Urothelium cell line (cell line): ENCODE measurements at places on chromosomes 6 and 20.

GRCh38 chr20:42628683-42629082 is 561.0 kb downstream of the PTPRT start:
- no peak for DNase-seq

DNA sequence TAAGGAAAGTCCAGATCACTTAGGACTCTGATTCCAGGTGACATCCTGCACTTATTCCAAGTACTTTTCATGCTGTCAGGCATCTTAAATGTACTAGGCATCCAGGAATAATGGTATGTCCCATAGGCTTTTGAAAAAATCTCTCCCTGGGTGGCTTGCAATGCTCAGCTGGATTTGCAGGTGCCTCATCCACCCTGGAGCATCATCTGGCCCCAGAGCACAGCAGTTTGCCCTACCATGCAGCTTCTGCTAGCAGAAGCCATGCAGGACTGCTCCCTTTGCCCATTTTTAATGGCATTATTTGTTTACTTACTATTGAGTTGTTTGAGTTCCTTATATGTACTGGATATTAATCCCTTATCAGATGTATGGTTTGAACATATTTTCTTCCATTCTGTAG is 45.2 kb downstream of the DZANK1 start:
- no peak for DNase-seq

DNA sequence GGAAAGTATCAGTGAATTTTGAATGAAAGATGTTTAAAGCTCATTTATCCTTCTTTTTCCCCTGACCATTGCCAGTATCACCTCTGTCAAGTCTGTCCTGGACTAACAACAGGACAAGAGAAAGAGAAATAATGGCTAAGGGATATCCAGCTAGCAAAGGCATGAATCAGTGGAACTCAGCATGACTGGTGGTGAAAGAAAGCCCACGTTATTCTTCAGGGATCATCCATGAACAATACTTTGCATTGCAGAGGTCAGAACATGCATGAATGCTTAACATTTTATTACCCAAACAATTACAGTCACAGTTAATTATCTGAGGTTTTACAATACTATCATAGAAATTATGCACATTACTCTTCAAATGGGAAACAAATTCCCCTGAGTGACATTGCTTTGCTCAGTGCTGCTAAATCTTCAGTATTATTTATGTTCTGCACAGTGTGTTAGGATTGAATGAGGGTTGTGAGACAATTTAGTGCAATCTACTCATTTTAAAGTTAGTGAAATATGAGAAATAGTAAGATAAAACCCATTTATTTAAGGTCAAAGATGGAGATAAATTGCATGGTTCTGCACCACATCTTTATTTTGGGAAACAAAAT is 350.7 kb downstream of the KHDRBS2 start:
- DNase-seq: no peak

DNA sequence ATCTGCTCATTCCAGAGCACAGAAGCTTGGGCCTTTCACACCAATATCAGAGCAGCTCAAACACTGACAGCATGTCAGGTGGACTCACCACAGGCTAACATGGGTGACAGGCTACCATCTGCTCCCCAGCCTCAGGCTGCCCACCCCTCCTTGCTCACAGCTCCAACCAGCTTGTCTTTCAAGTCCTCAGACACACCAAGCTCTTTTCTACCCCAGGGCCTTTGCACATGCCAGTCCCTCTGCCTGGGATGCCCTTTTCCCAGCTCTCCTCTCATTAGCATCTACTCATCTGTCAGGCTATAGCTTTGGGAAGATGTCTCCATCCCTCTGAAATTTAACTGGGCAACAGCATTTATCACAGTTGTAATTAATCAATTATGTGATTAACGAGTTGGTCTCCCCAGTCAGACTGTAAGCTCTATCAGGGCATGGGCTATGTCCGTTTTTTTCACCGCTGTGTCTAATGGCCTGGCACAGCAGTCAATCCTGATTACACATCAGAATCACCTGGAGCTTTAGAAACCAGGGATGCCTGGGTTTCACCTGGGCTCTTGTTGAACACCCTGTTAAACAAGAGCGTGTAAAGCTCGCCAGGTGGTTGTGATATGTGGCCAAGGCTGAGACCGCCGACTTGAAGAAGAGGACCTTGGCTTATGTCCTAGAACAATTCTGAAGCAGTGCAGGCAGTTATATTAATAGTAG is 88.9 kb upstream of the MRPS10 start:
- DNase-seq: no peak

- no peak for DNase-seq
Observed at GRCh38 chr6:83985308-83985713, 48.3 kb upstream of the MRAP2 start.

GRCh38 chr20:38207621-38208020 is 42.6 kb upstream of the TGM2 start:
- no peak for DNase-seq

DNA sequence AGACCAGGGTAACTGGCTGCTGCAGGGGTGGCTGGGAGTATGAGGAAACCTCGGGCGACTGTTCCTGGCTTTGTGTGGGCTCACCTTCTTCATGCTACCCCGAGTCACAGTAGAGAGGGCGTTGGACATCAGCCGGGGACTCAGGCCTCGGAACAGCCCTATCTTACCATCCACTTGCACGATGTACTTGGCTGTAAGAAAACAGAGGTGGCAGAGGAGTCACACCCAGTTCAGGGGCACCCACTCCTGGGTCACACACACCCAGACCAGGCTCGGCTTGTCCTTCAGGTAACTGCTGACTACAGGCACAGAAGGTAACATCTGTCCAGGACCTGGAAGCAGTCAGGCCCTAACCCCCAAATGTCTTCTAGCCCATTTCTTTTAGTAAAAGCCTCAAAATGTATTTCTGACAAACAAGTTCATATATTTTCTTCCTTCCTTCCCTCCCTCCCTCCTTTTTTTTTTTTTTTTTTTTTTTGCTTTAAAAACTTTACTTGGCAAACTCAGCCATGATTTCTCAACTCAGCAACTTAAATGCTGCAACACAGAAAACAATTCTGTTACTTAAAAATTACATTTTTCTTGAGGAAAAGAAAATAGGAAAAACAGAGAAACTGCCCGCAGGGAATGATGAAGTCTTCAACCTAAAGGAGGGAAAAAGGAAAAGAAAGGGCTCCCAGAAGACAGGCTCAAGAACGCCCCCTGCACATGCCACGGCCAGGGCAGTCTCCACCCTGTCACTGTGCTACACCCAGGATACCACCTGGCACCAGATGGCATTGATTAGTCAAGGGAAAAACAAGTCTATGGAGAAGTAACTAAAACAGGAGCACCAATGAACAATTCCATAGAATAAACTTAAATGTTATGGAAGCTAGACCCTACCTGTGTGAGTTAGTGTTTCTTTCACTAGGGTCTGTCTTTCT is 7.3 kb downstream of the MTCH1 start:
- DNase-seq: no peak

DNA sequence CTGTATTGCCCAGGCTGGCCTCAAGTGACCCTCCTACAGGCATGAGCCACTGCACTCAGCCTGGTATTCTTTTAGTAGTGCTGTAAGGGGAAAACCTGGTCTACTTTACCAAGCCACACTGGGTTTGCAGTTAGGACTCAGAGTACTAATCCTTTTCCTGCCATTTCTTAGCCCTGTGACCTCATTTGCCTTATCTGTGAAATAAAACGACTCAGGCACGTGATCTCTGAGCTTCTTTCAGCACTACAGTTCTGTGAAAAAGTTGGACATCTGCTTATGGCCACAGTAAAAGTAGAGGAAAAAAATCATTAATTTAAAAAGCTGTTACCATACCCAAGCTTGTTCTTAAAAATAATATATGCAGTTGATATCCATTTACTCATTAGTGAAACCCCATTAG is 1007.5 kb downstream of the KIF16B start:
- DNase-seq: no peak

- no peak for DNase-seq
Observed at GRCh38 chr6:37942606-37943376, 123.3 kb downstream of the ZFAND3 start.

DNA sequence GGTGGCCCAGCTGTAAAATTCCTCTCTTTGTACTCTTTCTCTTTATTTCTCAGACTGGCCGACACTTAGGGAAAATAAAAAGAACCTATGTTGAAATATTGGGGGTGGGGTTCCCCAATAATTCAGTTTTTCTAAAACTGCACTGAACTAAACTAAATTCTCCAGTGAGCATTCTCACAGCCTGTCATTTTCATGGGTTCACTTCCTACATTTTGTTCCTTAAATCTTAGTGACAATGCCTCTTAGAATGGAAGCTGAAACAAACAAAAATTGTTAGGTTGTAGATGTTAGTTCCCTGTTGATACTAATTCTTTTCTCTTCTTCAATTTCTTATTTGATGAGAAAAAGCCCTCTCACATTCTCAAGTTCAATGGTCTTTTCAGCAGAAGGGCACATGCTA is 35.8 kb upstream of the IFNGR1 start:
- no peak for DNase-seq

GRCh38 chr20:63702751-63703470 is 4.9 kb downstream of the ARFRP1 start:
- no peak for DNase-seq

DNA sequence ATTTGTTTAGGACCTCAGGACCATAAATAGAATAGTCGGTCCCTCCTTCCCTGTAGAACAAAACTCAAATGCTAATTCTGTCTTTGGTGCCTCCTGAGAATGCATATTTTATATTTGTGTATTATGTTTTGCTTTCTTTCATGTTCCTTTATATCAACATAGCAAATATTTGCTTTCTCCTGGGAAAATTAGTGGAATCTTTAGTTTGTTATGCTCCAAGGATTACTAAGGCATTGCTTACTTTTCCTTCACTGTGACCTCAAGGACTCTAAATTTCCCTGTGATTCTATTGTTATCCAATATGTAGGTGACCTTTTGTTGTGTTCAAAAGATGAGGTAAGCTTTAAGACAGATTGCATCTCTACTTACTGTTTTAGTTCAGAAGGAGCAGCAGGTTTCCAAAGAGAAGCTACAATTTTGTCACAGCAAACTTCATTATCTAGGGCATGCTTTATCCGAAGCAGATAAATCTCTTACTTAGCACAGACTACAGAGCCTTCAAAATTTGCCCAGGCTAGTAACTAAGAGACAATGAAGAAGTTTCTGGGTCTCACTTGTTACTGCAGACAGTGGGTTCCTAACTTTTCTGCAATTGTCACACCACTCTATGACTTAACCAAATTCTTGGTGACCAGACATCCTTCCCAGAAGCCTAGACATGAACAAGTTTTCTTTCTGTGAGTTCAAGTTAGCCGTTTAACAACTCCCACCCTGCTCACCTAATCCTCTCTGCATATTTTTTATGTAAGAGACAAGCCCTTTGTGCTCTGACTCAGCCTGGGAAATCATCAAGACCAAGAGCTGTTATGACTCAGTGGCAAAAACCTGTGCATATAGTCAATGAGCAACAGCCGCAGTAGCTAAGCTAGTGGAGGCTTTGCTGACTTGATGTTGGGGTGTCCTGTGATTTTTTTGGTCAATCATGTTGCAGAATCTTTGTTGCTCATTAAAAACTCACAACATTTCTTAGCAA is 378.8 kb downstream of the QKI start:
- DNase-seq: peak; percentile 55

- no peak for DNase-seq
Observed at GRCh38 chr6:139423037-139423703, 48.7 kb upstream of the CITED2 start.

GRCh38 chr20:43238833-43239232 is 49.1 kb upstream of the PTPRT start:
- DNase-seq: no peak

DNA sequence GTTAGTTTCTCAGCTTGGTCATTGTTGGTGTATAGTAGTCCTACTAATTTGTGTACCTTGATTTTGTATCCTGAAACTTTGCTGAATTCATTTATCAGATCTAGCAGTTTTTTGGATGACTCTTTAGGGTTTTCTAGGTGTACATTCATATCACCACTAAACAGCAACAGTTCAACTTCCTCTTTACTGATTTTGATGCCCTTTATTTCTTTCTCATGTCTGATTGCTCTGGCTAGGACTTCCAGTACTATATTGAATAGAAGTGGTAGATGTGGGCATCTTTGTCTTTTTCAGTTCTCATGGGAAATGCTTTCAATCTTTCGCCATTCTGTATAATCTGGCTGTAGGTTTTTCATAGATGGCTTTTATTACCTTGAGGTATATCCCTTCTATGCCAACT is 61.3 kb upstream of the HEY2 start:
- DNase-seq: no peak

DNA sequence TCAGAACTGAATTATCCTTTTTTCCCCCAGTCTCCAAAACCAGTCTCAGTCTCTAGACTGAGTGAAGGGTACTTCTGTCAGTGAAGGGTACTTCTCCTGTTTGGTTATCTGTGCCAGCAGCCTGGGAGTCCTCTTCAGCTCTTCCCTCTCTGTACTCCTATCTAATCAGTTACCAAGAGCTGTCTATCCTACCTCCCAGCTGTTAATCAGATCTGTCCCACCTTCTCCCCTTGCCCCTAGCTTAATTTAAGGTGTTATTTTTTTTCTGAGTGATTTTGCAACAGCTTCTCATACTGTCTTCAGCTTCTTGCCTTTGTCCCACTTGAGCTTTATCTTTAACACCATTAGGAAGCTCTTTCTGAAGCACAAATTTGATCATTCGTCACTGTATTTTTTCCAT is 491.9 kb upstream of the SOX4 start:
- DNase-seq: no peak

DNA sequence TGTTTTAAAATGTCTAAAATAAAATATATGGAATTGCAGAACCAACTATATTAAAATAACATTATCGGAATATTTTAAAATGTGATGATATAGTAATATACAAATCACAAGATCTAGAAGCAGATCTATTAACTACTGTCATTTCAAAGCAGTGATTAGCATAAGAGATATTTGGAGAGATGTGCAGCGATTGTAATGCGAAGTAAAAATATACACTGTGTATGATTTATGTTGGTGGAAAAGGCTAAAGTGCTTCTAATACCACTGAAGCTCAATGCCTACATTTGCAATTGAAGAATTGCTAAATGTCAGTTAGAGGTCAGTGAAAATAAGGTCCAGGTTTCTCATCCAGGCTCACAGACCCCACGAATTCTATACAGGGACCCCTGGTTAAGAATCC is 248.6 kb upstream of the PLN start:
- DNase-seq: no peak

GRCh38 chr20:17872959-17873358 is 95.6 kb downstream of the SNX5 start:
- no peak for DNase-seq

GRCh38 chr6:167106406-167106805 is 16.5 kb upstream of the CCR6 start:
- DNase-seq: no peak

GRCh38 chr6:166443166-166443565 is 60.4 kb upstream of the MPC1 start:
- no peak for DNase-seq

DNA sequence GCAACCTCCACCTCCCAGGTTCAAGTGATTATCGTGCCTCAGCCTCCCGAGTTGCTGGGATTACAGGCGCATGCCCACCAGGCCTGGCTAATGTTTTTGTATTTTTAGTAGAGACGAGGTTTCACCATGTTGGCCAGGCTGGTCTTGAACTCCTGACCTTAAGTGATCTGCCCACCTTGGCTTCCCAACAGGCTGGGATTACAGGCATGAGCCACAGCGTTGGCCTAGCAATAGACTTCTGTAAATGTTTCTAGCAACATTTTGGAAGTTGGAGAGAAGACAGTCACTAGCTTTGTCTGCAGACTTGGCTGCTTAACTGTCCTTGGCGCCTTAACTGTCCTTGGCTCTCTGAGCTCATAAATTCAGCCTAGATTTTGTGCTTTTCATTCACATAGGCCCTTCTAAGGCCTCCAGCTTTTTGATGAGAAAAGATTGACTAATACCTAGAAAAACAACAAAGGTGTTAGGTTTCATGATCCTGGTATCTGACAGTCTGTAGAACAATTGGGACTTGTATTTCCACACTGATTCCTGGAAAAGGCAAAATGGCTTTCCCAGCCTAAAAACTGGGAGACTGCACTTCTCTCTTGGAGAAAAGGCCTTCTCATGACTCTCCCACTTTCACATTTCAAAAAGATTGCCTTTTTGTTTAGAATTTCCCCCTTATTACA is 49.7 kb downstream of the OR2B2 start:
- DNase-seq: no peak
